Esophagus mucosa (tissue), 1 donor: ENCODE measurements at places on chromosomes 7 and 10.

DNA sequence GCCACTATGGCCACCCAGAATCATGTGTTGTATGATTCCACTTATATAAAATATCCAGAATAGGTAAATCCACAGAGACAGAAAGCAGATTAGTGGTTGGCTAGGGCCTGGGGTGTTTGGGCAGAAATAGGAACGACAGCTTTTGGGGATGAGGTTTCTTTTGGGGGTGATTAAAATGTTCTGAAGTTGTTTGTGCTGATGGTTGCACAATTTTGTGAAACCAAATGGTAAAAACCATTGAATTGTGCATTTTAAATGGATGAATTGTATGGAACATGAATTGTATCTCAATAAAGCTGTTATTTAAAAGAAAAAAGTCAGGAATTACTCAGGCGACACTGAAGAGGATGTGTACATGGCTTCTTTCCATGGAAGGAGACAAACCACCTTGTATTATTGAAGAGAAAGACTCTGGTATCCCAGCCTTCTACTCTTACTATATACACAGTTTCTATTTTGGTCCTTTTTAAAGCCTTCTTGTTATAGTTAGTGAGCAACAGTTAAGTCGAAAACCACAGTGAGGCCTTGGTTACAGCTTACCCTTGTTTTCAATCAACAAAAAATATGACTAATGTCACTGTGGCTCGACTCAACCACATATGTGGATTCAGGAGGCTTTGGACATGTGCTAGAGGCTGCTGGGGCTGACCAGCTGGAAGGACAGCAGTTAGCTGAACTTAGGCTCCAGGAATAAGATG, 57.1 kb upstream of the KMT2E start:
- ATAC-seq: no peak

GRCh38 chr7:7820409-7820808, 102.0 kb upstream of the RPA3 start:
- no peak for ATAC-seq

DNA sequence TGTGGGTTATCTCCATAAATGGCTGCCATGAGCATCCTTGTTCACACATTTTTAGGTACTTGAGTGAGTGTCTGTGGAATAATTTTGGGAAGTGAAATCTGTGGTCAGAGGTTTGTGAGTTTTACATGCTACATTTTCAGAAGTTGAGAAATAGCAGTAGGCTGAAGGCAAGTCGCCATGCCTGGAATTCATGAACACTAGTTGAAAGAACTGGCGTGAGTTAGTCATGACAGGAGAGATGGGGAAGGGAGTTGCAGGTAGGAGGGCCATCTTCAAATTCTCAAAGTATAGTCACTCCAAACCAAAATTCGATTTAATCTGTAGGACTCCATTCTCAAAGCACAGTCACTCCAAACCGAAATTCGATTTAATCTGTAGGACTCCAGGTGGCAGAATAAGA, 89.6 kb downstream of the EGFR start:
- no peak for ATAC-seq

GRCh38 chr10:73262105-73262730, 9.8 kb upstream of the MRPS16 start:
- ATAC-seq: peak; percentile 91

DNA sequence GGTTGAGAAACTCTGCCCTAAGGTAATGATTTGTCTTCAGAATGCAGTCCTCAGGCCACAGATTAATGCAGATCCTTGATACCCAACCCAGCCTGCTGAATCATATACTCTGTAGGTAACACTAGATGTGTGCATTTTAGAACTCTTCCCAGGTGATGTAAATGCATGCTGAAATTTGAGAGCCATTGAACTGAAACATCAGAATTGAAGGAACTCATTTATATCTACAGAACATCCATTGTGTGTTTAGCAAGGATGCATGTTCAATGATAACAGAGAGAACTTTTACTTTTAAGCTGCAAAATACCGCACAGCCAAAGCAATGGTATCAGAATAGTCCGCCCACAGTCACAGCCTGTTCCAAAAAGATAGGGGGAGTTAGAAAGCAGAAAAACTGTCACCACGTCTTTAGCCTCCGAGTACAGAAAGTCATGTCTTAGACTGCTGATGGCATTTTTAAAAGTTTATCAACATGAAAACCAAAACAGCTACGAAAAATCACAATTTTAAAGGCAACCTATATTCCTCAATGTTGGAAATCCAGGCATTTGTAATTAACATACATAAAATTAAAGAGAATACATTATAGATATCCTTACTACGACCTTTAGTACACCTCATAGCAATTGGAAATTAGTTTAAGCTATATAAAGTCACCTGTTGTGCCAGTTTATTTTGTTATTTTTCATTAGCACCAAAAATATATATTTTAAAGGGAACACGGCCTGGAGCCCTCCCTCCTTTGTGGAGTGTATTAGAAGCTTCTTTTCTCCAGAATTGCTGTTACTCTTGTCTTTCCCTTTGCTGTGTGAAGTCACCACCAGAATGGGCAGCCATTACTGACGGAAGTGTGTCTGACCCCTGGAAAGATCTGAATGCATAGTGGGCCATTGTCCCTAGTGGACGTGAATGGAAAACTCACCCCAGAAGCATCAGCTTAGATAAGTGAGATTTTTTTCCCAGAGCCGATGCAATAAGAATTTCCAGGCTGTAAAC, 65.8 kb upstream of the PRKAR2B start:
- ATAC-seq: no peak

DNA sequence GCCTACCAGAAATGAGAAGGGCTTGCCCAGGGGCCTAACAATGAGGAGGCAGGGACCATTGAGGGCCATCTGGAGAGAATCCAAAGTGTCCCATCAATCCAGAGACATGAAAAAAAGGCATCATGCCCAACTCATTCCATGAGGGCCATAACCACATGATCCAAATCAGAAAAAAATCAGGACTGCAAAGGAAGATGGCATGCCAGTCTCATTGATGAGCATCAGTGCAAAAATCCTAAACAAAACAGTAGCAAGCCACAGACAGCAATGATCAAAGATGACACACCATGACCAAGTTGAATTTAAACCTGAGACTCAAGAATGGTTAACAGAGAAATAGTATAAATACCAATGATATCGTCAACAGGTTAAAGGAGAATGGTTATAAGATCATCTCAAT, 7.0 kb upstream of the CYP3A4 start:
- ATAC-seq: no peak

DNA sequence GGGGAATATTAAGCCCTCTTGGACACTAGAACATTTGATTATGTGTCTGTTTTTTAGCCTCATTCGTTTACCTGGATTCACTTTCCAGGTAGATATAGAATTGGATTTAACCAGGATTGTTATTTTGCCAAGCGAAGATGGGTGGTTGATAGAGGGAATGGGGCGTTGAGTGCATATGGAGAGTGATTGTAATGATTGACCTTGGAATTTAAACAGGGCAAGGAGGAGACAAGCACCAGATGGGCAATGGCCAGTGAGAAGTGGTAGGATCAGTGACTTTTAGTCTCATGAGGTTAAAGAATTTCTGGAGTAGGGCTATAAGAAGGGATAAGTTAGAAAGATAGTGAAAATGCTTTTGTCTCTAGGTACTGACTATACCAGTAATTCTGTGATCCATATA, 211.2 kb upstream of the CSTF2T start:
- ATAC-seq: no peak

DNA sequence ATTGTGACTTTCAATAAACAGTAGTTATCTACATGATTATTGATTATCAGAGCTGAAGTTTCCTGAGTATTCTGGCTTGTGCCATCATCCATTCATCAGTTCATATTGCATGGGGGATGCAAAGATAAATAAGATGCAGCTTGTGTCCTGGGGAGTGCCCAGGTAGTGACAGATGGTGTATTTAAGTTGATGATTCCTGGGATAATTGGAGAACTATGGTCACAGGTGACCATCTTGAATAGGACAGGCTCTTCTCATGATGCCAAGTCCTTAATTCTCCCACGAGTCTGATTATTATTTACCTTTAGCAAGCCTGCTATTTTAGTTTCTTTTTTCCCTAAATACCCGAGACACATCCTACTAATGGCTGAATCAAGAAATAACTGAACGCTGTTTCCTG, 64.9 kb downstream of the PLPP4 start:
- ATAC-seq: no peak

GRCh38 chr7:131501930-131502685, 54.3 kb downstream of the PODXL start:
- no peak for ATAC-seq

DNA sequence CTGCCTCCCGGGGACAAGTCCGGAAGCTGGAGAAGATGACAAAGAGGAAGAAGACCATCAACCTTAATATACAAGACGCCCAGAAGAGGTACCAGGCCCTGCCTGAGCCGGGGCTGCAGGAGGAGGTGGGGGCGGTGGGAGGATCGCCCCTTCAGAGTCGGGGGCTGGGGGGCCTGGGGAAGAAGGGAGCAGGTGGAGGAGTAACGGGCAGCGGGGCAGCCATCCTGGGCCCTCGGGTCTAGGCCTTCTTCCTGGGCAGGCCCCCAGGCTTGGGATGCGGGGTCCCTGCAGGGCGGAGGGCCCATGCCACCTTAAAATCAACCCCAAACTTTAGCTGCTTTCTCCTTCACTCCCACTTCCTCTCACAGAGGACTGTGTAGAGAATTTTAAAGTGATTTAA, 523 bp downstream of the ANKRD30A start:
- no peak for ATAC-seq

GRCh38 chr10:113895018-113895417, 40.6 kb downstream of the NHLRC2 start:
- ATAC-seq: peak; percentile 51

DNA sequence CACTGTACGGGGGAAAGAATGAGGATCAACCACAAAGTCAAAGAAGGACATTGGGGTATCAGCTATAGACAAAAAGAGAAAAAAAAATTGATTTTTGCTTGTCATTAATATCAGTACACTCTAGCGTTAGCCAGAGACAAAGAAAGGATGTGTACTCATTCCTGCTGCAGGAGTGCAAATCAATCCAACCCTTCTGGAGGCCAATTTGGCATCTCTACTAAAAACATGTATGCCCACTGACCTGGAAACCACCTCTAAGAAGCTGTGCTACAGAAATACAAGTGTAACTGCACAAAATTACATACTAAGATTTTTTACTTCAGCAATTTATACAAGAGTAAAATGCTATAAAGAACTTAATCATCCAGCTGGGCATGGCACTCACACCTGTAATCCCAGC, 13.6 kb downstream of the NSMCE4A start:
- no peak for ATAC-seq

GRCh38 chr10:114823077-114823463, 1.5 kb downstream of the FHIP2A start:
- no peak for ATAC-seq

DNA sequence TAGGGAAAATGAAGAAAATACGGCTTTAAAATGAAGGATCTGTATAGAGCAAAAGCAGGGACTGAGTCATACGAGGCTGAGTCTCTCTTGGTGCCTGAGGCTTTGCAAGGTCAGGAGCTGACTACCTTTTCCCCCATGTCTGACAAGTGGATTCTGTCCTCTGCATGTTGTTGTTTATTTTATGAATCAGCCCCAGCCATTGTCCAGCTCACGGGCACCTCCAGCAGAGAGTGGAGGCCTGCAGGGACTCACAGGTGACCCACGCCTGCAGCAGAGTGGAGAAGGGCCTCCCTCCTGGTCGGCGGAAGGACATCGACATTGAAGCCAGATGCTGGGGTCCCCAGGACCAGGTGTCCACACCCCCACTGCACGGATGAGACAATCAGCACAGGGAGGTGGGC, 233.9 kb downstream of the WDR37 start:
- ATAC-seq: peak; percentile 85

DNA sequence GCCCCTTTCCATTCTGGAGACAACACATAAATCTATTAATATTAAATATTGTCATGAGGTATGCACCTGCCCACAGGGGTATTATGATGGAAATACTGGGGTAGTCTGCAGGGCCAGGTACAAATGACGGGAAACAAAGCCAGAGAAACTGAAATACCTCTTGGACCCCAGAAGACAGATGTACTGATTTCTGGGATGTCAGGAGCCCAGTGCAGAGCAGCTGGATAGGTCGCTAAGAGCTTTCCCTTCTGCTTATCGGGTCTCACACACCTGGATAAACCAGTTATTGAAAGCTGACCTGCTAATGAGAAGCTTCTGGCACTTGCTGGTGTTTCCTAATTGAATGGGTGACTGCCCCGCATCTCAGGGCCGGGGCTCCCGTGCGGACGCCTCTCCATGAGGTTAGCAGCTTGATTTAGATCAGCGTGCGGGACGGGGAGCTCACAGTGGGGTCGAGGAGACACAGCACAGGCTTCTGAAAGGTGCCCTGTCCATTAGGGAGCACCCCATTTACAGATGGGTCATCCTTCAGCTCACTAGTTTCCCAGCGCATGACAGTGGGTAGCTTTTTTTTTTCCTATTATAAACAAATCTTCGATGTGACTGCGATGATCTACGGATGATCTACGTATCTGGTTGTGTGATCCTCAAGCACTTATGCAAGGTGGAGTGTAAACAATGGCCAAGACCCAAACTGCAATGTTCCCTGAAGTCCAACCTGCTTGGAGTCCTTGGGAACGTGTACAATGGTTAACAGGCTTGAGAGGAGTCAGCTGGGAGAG, 1.5 kb upstream of the INSIG1 start:
- no peak for ATAC-seq

- ATAC-seq: no peak
These were observed 26.8 kb upstream of the C7orf33 start for GRCh38 chr7:148563583-148564274.
